ENCODE measurements at places on chromosomes 7 and 10. TPM values are rescaled to one million over a fixed set of nuclear protein-coding genes. Genes with fewer than 3 reads are reported as not detected.

GRCh38 chr7:50069613-50070012, 23.4 kb downstream of the ZPBP start:
- no peak for DNase-seq
- H3K27ac ChIP-seq, result peak overlapping the region; percentile 80
- H3K4me3 ChIP-seq, result peak overlapping the region; percentile 43
- peaks cover 5% of the 10 kb centered on the region for H3K4me1 ChIP-seq

DNA sequence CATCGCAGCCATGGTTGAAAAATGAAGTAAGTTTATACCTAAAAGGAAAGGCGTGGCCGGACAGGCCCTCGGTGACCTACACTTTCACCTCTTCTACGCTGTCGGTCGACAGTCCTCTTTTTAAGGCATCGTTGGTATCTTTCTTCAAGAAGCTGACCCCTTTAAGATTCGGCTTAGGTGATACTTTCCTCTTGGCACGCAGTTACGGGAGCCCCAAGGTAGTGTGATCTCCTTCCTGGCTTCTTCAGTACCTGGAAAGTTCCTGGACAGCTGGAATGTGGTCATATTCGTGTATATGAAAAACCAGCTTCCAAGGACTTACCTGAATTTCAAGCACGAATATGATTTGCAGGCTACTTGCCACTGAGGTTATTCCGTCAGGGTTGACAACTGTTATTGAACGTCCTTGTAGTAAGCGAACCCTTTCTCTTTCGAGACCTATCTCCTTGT, 885 bp upstream of the SYPL1 start:
- no peak for DNase-seq
- peak overlapping the region; percentile 72 for H3K4me3 ChIP-seq
- H3K27ac ChIP-seq, result peak overlapping the region; percentile 88
- H3K4me1 ChIP-seq, result peaks cover 6% of the 10 kb centered on the region
- H3K27me3 ChIP-seq, result no peaks in the 10 kb centered on the region

DNA sequence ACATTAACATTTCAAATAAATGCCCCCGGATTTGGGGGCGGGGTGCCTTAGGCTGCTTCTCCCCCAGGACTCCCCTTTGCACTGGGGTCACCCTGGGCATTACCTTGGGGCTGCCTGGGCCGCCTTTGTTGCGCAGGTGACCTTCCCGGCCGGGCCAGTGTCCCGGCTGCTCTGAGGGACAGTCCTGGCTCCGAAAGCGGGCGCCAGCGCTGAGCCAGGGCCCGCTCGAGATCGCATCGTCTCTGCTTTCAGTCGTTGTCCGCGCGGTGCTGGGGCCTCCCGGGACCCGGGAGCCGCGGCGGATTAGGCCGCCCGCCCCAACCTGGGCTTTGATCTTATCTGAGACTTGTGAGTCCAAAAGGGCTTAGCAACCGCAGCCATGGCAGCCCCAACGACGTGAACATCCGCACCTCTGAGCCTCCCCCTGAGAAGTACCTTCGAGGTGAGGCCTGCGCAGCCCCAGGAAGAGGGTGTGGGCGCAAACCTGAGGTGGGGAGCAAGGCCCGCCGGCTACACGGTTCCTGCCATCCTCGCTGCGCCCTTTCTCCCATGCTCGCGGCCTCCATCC, 14.8 kb upstream of the WAPL start:
- H3K27me3 ChIP-seq, result peaks cover 25% of the 10 kb centered on the region
- no peak for DNase-seq
- H3K4me1 ChIP-seq, result peaks cover 15% of the 10 kb centered on the region
- H3K36me3 ChIP-seq, result no peaks in the 10 kb centered on the region
- no peak overlapping the region for H3K27ac ChIP-seq

DNA sequence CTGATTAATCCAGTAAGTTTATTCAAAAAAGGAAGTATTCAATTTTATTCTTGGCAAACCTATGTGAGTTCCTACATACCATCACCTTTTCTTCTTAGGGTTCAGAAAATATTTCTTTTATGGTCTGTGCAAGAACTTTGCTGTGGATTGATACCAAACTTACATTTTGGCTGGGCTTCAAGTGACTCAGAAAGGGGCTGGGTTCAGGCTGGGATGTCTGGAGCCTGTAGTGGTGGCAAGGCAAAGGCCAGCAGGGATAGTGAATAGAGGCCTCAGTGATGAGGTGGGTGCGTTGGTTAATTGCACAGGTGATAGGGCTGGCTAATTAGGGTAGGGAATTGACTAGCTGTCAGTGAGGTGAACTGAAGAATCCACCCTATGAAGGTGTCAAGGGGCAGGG, 40.2 kb upstream of the ATXN7L1 start:
- no peak for DNase-seq
- no peaks in the 10 kb centered on the region for H3K27me3 ChIP-seq
- H3K4me1 ChIP-seq, result no peaks in the 10 kb centered on the region
- H3K36me3 ChIP-seq, result no peaks in the 10 kb centered on the region
- no peak overlapping the region for H3K27ac ChIP-seq
- H3K4me3 ChIP-seq, result no peak overlapping the region

The SUFU gene
- total RNA-seq, result 11.0 TPM

- H3K36me3 ChIP-seq, result peaks cover 56% of the 10 kb centered on the region
- no peaks in the 10 kb centered on the region for H3K27me3 ChIP-seq
- no peak overlapping the region for H3K27ac ChIP-seq
- H3K4me1 ChIP-seq, result peaks cover 5% of the 10 kb centered on the region
- DNase-seq, result no peak
- no peak overlapping the region for H3K4me3 ChIP-seq
Observed at GRCh38 chr7:135197906-135198655, 13.2 kb downstream of the WDR91 start.

DNA sequence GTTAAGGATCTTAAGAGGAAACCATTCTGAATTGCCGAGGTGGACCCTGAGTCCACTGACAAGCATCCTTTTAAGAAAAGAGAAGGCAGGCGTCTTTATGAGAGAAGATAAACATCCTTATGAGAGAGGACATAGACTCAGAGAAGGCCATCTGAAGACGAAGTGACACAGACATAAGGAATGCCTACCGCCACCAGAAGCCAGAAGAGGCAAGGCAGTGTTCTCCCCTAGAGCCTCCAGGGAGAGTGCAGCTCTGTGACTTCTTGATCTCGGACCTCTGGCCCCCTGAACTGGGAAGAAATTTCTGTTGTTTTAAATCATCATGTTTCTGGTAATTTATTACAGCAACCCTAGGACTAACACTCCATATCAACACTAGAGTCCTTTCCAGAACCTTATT, 25.2 kb upstream of the ING3 start:
- H3K36me3 ChIP-seq, result no peaks in the 10 kb centered on the region
- H3K27me3 ChIP-seq, result no peaks in the 10 kb centered on the region
- H3K4me3 ChIP-seq, result no peak overlapping the region

DNA sequence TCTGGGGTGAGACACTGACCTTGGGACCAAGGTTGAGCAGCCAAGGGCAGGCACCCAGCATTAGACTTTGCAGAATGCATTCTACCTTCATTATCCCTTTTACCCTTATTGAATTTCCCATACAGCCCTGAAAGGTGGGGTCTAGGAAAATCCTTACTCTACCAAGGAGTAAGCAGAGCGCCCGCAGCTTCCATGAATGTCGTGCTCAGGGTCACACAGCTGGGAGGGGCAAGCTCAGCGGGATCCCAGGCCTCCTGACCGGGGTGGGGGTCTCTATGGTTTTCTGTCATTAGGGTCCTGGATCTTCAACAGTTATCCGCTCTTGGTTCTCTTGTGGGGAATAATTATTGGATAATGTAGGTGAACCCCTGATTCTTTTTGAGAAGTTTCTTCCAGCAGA, 30.7 kb upstream of the BTBD16 start:
- DNase-seq, result no peak
- no peak overlapping the region for H3K4me3 ChIP-seq
- peaks cover 59% of the 10 kb centered on the region for H3K36me3 ChIP-seq

The PKD2L1 gene
- 0.59 TPM for total RNA-seq

DNA sequence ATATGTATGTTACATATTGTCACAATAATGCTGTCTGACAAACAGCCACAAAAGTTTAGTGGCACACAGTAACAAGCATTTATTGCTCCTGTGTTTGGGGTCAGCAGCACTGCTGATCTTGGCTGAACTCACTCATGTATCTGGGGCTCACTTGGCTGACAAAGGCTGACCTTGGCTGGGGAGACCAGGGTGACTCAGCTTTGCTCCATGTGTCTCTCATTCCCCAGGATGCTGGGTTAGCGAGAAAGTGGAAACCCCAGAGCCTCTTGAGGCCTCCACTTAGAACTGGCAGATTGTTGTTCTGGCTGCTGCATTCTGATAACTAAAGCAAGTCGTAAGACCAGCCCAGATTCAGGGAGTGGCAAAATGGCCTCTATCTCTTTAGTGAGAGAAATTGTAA, 217.3 kb upstream of the HABP2 start:
- no peak overlapping the region for H3K4me3 ChIP-seq
- no peak for DNase-seq
- H3K27ac ChIP-seq, result no peak overlapping the region
- no peaks in the 10 kb centered on the region for H3K27me3 ChIP-seq

DNA sequence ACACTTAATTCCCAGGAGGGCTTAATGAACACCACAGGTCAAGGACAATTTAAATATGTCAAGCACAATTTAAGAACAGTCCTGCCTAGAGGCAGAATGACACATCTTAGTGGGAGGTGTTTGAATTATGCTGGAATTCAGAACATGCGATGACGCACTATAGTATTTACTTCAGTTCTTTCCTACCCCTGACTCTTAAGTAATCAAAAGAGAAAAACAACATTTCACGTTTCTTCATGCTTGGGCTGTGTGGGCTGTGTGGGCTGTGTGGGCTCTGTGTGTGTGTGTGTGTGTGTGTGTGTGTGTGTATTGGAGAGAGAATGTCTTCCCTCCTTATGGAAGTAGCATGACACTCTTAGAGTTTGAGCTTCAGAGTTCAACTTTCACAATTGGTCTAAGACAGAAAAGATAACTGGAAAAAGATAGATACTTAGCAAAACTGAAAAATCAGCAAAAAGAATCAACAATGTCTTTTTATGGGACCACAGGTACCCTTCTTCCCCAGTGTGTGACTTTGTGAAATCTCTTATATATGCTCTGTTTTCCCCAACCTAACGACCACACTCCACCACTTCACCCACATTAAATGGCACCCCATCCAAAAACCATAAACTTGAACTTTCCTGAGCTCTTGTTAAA, 33.7 kb upstream of the CABCOCO1 start:
- H3K4me3 ChIP-seq, result no peak overlapping the region
- DNase-seq, result no peak
- H3K27me3 ChIP-seq, result no peaks in the 10 kb centered on the region
- no peak overlapping the region for H3K27ac ChIP-seq
- no peaks in the 10 kb centered on the region for H3K36me3 ChIP-seq

The CYP26C1 gene
- under 0.01 TPM for total RNA-seq

The FBXO24 gene
- 2.0 TPM for total RNA-seq

The BEND7 gene
- total RNA-seq, result 22.5 TPM

DNA sequence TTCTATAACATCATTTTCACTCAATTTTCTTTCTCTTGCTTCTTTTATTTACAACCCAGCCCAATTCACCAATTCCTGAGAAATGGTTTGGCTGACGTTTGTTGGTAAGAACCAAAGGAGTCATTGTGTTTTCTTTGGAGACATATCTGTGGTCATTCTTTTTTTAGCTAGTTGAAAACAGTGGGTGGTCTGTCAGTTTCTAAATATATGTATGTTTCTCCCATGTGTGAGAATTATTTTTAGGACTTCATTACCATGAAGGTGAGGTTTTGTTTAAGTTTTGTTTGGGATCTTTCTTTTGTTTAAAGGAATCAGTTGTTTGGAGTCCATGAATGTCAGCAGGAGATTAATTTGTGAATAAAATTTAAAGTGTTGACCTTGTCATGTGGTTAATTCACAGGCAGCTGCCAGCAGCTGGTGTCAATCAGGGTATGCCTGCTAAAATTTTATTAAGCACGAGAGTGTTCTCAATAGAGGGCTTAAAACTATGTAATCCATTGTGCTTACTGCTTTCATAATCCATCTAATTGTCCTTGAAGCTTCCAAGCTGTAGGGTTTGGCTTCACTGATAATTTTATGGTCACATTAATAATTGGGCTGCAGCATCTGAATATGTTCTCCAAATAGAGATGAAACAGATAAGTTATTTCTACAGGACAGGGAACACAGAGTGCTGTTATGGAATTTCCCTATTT, 38.7 kb downstream of the INSYN2A start:
- H3K27ac ChIP-seq, result no peak overlapping the region
- no peak overlapping the region for H3K4me3 ChIP-seq
- no peak for DNase-seq
- H3K27me3 ChIP-seq, result no peaks in the 10 kb centered on the region
- peaks cover 2% of the 10 kb centered on the region for H3K36me3 ChIP-seq

DNA sequence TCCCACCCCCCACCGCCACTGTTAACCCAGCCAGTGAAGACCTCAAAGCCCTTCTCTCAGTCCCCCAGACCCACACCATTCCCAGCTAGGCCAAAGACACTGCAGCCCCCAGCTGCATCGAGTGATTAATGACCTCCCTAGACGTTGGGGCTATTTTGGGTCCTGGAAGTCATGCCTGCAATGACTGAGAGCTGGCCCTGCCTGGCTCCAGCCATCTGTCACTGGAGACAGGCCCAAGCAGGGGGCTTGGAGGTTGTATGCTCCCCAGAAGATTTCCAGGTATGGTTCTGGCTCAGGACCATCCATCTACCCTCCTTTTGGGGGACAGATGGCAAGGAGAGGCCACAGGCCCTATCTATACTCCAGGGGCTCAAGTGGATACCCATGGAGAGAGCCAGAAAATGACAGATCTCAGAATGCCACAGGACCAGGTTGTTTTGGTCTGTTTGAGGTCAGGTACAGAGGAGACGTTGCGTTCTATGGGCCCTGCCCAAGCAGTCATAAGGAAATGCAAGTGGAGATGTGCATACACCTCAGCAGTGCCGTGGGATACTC, 5.1 kb downstream of the KCNIP2 start:
- no peak overlapping the region for H3K4me3 ChIP-seq
- peaks cover 11% of the 10 kb centered on the region for H3K36me3 ChIP-seq
- no peak for DNase-seq
- peaks cover 73% of the 10 kb centered on the region for H3K4me1 ChIP-seq
- no peaks in the 10 kb centered on the region for H3K27me3 ChIP-seq

DNA sequence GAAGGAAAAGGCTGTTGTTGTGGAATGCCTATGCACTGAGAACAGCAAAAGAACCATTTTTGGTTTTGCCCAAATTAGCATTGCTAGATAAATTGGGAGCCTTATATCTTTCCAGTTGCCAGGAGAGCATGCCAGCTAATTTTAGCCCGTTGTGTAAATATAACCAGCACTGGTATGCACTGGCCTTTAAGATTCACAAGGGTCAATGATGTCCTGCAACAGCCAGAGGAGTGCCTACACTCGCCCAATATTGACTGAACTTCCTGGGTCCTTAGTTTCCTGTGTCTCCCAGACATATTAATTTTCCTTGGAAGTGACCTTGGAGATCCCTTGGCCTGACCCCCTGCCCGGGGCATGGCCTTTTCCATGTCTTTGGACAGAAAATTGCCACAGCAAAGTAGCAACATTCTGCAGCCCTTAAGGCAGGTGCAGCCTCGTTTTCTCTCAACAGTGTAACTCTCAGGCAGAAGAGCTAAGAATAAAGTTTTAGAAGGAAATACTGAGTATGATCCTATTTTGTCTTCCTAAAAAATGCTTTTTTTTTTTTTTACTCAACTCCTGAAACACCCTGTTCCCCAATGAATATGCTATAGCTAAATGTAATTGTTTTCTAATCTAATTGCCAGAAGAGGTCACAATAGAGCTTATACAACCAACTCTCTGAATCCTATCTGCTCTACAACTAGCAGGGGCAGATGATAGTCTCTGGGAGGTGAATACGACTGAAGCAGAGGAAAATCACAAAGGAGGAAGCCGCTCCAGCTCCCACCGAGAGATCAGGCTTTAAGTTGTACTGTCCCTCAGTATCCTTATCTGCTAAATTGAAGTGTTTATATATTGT, 131.9 kb upstream of the PCGF5 start:
- no peak for DNase-seq
- no peaks in the 10 kb centered on the region for H3K4me1 ChIP-seq
- H3K36me3 ChIP-seq, result no peaks in the 10 kb centered on the region

- H3K27me3 ChIP-seq, result no peaks in the 10 kb centered on the region
- no peak for DNase-seq
- H3K4me3 ChIP-seq, result no peak within 1 kb of the TSS
- H3K27ac ChIP-seq, result no peak within 1 kb of the TSS
Observed at GRCh38 chr10:48684792-48685623, at the start of gene WDFY4. Gene WDFY4 (plus strand): TSS chr10:48684873. CDS start chr10:48709733, 24,860 bp downstream.
